AG09309 (cell line): ENCODE measurements at places on chromosomes 2 and 18.
A peak's percentile ranks its signal among the peaks of the same experiment; 100 is the strongest.

DNA sequence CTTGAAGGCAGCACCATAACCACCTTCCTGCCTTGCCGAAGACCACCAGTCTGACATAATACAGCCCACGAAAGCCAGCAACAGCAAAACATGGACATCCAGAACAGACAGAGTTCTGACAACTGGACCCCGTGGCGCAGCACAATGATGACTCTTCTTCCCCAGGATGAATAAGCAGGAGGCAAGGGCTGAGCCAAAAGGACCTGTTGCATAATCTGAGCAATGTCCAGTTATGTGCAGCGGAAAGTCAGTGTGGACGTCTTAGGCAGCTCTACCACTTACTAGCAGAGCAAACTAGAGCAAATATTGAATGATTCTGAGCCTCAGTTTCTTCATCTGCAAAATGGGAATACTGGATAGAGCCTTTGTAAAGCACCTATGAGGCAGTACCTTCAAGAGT lies 225.1 kb downstream of the ZBTB7C start:
- peak; percentile 3 for DNase-seq

DNA sequence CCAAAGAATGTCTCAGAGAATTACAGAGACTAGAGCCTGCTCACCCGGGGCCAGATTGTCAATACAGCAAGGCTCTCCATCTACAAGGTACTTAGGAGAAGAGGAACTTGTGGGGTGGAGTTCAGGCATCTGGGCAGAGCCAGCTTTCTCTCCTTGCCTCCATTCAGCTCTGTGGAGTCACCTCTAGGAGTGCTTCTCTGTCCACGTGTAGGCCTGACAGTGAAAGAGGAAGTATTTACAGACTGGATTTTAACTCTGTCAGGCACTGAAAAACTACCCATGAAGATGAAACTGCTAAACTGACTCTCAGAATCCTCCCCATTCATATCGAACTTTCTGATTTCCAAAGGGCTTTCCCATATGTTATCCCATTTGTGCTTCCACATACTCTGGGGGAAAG lies 315.6 kb downstream of the SETBP1 start:
- no peak for DNase-seq

GRCh38 chr2:11856095-11856494 lies 109.7 kb downstream of the LPIN1 start:
- no peak for DNase-seq

- DNase-seq, result no peak
These were observed 37.5 kb upstream of the ZNF385B start for GRCh38 chr2:179898873-179899272.

- DNase-seq, result no peak
These were observed 37.8 kb downstream of the AGPS start for GRCh38 chr2:177430411-177430810.

- DNase-seq, result peak; percentile 24
These were observed 71.4 kb downstream of the HNMT start for GRCh38 chr2:138035608-138036217.

GRCh38 chr2:129794116-129794515 lies 185.3 kb upstream of the RAB6C start:
- DNase-seq, result no peak

DNA sequence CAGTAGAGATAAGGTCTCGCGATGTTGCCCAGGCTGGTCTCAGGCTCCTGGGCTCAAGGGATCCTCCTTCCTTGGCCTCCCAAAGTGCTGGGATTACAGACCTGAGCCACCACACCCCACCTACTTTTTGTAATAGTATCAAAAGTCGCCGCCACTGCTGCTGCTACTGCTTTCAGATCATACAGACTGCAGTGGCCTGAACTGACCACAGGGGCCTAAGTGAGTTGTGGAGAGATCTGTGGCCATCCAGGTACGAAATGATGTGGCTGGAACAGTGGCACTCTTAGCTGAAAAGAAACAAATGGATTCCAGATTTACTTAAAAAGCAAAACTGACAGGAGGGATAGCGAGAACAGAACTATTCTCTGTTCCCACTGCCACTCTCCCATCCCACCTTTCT lies 32.9 kb upstream of the POMC start:
- no peak for DNase-seq

DNA sequence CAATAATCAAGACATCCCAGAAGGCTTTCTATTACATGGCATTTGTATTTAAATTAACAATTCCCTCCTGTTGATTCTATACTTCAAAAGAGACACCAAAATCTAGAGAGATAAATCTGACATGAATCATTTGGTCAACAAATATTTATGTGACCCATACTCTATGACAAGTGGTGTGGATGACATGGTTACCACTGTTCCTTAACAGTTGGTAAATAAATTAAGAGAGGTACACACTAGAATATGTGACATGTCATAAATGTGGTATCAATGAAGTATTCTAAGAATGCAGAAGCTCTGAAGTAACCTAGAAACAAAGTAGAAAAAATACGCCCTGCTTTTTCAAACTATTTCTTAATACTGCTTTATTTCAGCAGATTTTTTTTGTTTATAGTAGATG lies 255.4 kb downstream of the EXOC6B start:
- DNase-seq, result no peak

GRCh38 chr18:77547757-77548156 lies 298.1 kb downstream of the GALR1 start:
- DNase-seq, result no peak

DNA sequence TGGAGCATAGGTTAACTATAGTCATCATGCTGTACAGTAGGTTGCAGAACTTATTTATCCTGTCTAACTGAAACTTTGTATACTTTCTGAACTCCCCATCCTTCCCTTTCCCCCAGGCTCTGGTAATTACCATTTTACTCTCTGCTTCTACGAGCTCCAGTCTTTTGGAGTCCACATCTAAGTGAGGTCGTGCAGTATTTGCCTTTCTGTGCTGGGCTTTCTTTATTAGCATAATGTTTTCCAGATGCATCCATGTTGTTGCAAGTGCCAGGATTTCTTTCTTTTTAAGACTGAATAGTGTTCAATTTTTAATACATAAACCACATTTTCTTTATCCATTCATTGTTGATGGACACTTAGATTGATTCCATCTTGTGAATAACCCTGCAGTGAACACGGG lies 464.1 kb downstream of the TGIF1 start:
- no peak for DNase-seq

GRCh38 chr18:10420561-10421352 lies 33.7 kb upstream of the APCDD1 start:
- DNase-seq, result peak; percentile 21

DNA sequence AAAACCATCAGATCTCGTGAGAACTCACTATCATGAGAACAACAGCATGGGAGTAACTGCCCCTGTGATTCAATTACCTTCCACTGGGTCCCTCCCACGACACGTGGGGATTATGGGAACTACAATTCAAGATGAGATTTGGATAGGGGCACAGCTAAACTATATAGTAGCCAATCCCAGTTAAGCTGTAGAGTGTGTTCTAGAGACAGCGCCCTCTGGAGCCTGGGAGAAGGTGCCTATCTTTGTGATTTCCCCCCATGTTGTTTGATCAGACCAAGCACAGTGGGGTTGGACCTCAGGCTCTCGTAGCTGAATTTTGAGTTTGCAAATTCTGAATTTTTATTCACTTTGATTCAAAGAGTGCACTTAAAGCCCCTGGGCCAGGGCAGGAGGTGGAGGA lies 108.2 kb upstream of the TWIST2 start:
- DNase-seq, result no peak

GRCh38 chr2:241094924-241095420 lies 7.1 kb downstream of the MTERF4 start:
- DNase-seq, result no peak

DNA sequence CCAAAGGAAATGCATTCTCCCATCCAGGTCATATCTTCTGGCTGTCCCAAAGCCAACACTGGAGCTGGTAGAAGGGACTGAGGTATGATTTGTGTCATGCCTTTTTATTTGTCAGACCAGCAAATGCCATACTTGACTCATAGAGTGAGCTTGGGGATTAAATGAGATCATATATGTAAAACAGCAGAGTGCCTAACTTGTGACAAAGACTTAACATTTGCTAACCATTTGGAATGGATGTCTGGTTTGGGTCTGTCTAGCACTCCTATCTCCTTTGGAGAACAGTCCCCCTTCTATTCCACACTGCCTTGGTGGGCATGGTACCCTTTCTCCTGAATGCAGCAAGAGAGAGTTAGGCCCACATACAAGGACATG lies 128.5 kb upstream of the LGALSL start:
- no peak for DNase-seq

DNA sequence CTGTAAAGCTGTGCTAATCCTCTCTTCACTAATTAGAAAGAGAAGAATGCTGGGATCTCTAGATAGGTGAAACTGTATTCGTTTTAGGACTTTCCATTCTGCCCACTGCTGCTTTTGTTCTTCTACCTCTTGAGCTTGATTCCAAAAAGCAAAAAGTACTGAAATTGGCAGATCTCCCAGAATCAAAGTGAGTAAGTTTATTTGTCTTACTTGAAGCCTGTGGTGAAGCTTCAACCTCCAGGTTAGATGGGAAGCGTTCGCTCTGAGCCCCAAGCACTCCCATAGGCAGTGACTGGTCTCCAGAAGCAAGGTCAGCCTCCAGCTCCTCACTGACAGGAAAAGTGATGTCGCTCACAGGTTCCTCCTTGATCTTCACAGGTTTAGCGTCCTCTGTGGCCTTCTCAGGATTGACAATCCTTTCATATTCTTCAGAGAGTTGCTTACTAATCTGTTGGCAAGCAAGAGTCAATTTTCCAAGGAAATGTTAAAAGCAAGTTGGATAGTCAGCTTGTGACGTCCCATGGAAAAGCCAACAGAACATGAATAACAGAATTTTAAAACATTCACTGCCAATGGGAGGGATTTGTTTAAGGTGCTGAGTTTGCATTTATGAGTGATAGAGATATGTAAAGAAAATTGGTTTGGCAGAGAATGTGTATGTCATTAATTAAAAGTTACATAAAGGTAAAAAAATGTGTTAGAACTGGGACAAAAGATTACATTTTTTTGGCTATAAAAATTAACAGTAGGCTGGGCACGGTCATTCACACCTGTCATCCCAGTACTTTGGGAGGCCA lies 8.1 kb downstream of the SUPT7L start:
- no peak for DNase-seq

DNA sequence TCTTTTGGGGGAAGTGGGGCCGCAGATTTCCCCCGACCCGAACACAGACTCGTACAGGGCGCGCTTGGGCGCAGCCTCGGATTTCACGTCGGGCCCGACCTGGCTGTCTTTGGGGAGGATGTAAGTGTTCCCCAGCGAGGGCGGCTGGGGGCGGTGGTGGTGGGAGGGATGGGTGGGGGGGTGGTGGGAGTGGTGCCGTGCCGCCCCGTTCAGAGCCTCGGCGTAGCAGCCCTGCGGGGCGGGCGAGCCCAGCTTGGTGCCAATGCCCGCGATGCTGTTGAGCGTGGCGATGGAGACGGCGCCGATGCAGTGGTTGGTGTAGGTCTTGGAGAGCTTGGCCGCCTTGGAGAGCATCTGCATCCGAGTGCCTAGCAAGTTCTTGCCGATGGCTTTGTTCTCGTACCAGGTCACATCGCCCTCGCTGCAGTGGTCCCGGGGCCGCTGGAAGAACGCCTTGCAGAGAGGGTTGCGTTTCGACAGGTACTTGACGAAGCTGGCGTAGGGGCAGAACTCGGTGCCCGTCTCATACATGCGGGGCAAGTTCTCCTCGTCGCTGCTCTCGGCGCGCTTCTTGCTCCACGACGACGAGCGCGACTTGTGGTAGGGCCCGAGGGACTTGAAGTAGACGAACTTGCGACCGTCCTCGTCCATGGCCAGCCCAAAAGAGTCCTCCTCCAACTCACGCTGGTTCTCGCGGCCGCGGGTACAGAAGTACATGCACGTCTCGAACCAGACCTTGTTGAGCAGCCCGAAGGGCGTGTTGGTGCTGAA lies 1.3 kb downstream of the KCTD1 start:
- no peak for DNase-seq

DNA sequence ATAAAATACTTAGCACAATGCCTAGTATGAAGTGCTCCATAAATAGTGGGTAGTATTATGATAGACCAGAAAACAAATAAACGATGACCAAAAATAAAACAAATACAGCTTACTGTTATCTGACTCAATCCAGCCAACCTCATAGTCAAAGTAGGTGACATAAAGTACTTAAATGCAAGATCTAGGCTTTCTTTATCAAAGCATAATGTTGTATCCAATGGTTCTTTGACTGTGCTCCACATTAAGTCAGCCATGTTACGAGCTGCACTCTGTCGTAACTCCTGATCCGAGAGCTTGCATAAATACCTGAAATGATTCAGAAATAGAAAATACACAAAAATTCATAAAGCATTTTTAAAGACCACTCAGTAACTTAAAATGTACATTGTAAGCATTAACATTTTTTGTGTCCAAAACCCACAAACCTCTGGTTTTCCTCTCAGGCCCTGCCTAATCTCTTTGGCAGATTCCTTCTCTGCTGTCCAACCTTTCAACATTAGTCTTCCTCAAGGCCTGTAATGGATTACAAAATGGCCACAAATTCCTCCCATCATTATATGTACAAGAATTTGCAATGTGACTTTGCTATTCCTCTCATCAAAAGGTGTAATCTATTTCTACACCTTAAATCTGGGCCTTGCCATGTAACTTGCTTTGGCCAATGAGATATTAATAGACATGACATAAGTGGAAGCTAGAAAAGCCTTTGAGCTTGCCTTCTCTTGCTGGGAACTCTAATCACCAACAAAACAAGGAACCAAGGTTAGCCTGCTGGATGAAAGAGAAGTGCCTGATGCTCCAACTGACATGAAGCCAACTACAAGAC lies 90.6 kb downstream of the USP34 start:
- no peak for DNase-seq

DNA sequence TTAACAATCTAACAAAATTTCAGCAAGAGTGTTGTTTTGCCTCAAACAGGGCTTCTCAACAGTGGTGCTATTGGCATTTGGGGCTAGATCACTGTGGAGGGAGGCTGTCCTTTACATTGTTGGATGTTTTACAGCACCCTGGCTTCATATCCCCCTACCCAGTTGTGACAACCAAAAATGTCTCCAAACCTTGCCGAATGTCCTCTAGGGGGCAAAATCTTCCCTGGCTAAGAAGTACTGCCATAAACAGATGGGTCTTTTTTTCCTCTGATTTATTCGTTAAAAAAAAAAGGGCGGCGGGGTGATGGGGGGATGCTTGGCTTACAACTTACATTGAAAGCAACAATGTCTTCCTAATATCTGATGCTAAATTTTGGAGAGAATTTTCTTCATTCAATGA lies 207.6 kb upstream of the CCDC150 start:
- DNase-seq, result no peak

DNA sequence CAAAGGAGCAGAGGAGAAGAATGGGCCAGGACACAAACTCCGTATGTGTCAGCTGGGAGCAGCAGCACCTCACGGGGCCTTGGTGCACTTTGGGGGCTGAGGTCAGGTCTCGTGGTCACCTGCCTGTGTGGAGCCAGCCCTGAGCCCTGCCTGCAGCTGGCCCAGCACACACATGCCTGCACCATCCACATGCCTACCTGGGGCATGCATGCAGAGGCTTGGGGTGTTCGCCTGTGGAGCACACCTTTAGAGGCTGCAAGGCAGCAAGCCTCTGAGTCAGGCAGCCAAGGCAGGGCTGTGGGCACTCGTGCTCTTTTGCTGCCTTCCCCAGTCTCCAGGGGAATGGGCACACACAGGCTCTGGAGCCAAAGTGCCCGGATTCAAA lies 36.0 kb downstream of the ARHGEF4 start:
- no peak for DNase-seq
